ENCODE measurements at places on chromosomes 3 and 15.

- DNase-seq = no peak
These were observed 41.3 kb downstream of the CA12 start for GRCh38 chr15:63340353-63340752.

DNA sequence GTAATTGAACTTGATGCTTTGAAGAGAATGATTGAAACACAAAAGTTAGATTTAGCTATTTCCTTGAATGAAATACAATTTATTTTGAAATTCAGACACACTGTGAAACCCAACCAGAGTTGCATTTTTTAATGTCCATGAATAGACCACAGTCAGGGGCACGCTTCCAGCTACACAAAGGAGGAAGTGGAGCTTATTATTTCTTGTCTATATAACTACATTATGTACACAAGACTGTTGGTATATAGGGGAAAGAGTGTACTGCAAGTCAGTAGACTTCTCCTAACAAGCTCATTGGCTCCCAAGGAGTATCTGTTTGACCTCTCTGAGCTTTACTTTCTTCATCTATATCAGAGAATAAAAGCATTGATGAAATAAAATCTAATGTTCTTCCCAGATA, 326.2 kb downstream of the RYR3 start:
- DNase-seq = no peak

DNA sequence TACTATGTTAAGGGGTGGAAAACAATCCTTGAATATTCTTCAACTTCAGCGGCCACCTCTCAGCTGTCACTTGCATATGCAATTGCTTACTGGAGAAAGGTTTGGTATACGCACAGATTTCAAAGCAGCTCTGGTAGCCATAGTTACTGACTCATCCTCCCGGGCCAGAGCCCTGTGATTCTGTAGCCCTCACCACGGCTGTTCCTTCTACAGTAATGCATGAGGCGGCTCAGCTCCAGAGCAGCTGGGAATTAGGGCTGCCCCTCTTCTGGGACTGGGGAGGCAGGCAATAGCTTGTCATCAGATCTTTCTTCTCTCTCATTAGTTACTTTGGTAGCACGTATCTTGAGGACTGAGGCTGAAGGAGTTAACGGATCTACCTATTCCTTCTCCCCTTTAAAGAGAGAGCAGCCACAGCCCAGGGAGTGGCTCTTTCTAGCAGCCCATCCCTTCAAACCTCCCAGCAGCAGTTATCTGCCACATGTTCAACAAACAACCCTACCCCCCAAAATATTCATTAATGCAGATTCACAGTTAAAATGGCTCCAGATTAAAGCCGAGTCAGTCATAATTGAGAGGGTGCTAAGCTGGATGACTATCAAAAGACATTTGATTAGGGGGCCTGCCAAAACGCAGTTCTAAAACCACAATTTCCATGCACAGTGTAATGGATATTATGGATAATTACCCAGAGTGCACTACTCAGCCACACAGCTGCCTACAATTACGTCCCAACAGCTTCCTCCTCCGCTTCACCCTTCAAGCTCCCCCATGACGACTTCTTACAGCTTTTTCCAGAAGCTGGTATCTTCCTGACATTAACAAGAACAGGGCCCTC, 54.7 kb downstream of the ETV5 start:
- DNase-seq = no peak

DNA sequence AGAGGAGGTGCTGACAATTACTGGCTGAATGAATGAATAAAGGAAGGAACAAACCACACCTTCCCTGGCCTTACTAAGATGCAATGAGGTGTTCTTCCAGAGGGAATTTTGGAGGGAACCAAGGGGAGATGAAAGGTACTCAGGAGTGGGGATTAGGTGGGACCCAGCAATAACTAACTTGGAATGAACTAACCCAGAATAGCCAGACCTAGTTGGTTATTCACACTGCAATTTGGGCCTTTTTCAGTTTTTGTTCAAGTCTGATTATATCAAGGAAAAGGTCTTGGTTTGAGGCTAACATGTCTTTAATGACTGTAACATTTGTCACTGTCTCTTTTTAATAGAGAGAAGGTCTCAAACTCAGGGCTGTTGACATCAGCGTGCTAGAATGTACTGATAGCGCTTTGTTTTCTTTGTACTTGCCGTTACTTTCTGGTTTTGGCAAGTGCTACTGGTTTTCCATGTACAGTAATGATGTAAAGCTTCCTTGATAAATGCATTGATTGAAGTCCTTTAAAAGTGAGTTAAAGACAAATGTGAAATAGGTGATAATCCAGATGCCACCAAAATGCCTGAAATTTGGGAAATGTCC, 3.2 kb upstream of the PLXND1 start:
- DNase-seq = no peak

DNA sequence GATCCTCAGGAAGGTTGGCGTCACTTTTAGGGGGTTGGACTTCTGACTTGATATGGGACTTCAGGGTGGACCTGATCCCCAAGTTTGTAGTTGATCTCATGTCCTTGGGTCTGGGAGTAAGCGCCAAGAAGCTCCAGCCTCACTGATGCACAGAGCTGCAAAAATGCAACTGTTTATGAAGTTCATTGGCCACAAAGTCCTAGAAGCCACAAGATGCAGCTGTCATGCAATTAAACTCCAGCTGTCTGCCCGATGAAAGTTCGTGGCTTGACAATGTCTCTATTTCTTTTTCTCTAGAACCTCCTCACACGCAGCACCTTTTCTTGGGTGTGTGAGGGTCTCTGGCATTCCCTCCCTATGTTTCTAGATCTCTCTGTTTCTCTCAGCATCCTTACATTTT, 9.2 kb upstream of the ACAN start:
- no peak for DNase-seq

GRCh38 chr3:69660631-69661030, 78.6 kb upstream of the MITF start:
- no peak for DNase-seq

- peak; percentile 32 for DNase-seq
These were observed 520 bp downstream of the SLC26A6 start for GRCh38 chr3:48634661-48635221.

- peak; percentile 45 for DNase-seq
These were observed 3.0 kb upstream of the TLE3 start for GRCh38 chr15:70100474-70101341.

GRCh38 chr3:8210882-8211341, 290.7 kb upstream of the LMCD1 start:
- no peak for DNase-seq

DNA sequence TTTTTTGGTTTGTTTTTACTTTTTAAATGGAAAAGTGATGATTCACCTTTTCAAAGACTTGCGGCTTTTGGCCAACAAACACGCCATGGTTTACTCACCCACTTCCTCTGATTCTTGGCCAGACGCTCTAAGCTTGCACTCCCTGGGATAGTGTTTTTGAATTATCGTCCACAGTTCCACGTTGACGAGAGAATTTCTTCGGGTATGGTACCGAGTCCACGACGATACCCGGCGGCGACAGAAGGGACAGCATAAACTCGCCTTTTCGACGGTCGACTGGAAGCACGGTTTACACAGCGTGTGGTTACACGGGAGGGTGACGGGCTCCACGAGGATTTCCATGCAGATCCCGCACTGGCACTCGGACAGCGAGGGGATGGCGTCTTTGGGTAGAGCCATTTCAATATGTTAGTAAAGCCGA, 783 bp downstream of the RNF168 start:
- DNase-seq = no peak

GRCh38 chr3:57048728-57049127, 11.7 kb upstream of the SPATA12 start:
- no peak for DNase-seq

GRCh38 chr3:65971293-65972252, 67.1 kb downstream of the MAGI1 start:
- DNase-seq = no peak

DNA sequence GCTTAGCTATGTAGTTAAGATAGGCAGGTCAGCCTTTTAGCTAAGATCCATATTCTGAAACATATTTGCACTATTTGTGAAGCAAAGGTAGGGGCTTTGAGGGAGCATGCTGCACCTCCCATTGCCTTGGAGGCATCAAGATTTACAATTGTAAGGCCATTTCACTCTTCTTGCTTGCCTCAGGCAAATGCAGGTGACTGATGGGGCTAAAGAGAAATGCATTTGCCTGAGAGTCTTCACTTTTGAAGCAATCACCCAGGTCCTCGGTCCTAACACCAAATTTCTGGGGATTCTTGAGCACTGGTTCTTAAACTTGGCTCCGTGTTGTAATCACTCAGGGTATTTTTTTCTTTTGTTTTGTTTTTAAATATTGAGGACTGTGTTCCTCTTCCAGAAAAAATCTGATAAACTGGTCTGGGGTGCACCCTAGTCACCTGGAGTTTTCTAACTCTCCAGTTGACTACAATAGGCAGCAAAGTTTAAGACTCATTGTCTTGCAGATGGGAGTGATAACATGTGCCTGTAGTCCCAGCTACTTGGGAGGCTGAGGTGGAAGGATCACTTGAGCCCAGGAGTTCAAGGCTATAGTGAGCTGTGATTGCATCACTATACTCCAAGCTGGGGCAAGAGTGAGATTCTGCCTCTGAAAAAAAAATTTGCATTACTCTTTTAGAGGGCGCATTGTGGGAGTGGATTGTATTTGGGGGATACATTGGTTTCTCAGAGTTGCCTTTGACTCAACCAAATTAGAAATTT, 68.1 kb downstream of the EOMES start:
- DNase-seq = no peak

DNA sequence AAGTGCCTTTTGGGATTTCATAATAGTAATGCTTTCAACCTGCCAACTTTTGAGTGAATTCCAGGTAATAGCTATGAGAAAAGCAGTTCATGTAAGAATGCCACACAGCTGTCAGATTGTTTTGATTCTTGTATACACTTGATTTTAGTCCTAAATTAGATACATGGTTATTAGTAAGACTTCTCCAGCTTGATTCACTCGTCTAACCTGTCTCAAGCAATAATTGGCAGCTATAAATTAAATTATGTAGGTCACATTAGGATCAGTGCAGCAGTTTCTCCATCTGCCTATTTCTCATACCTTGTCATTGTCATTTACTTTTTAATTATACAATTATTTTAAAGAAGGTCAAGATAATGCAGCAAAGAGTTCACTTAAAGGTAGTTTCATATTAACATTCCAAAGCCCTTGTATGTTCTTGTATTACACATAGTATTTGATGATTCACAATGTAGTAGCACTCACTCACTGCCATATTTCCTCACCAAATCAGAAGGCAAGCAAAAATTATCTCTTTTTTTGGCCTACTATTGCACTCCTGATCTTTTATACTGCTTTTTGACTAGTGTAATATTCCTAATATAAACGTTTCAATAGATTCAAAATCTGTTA, 10.9 kb upstream of the CRYBG3 start:
- DNase-seq = no peak

GRCh38 chr3:16085884-16086608, 88.4 kb upstream of the GALNT15 start:
- no peak for DNase-seq

DNA sequence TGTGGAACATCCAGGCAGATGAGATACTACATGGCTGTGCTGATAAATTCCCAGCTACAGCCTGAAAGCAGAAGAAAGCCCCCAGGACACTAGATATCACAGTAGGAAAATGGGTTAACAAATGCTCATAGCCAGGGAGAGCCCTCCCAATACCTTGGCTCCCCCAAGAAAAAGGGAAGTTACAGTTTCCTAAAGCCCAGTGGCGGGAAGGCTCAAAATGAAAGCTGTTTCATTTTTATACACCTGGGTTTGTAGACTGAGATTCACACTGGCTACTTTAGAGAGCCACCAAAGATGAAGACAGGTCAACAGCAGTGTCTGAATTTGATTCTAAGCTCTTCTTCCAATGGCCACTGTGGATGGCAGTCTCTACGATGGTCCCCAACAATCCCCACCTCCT, 55.0 kb upstream of the TOPAZ1 start:
- DNase-seq = no peak

DNA sequence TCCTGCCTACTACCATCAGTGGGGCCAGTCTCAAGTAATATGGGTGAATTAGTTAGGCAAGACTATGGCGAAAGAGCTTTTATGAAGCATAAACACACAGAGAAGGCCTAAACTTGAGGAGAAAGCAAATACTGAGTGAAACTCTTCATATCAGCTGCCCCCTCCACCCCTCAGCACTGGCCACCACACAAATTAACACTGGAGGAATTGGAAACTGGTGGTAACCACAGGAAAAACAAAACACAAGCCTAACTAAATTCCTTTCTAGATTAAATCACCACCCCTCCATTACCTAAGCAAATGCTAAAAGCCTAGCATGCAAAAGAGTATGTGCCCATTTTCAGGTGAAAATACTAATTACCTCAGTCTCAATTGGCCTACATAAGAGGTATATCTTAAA, 774.7 kb upstream of the NECTIN3 start:
- DNase-seq = no peak

GRCh38 chr15:72998681-72999466, 53.4 kb upstream of the NEO1 start:
- no peak for DNase-seq

DNA sequence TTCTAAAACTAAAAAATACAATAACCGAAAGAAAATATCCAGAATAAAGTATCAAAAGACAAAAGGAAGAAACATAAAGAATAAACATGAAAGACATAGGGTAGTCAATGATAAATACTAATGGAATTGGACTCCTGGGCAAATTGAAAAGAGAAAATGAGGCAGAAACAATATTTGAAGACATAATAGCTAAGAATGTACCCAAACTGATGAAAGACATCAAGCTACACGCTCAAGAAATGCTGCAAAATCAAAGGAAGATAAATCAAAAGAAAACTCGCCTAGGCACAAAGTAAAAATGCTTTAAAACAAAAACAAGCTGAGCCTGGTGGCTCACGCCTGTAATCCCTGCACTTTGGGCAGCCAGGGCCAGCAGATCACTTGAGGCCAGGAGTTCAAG, 34.9 kb downstream of the CEP70 start:
- no peak for DNase-seq

DNA sequence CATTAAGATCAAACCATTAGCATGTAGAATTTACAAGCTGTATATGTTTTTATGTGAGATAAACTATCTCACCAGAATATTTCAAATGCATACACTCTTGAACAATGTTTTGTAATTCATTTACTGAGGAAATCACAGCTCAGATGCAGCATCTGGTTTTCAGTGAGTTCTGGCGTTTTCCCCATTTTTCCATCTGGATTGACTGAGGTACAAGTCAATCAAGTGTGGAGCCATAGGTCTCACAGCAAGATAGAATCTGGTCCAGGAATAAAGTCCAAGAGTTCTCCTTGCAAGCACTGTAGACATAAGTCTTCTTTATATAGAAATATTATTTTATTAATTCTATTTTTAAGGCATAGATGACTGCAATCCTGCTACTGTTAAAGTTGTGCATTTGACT, 219.3 kb downstream of the ZBBX start:
- no peak for DNase-seq

DNA sequence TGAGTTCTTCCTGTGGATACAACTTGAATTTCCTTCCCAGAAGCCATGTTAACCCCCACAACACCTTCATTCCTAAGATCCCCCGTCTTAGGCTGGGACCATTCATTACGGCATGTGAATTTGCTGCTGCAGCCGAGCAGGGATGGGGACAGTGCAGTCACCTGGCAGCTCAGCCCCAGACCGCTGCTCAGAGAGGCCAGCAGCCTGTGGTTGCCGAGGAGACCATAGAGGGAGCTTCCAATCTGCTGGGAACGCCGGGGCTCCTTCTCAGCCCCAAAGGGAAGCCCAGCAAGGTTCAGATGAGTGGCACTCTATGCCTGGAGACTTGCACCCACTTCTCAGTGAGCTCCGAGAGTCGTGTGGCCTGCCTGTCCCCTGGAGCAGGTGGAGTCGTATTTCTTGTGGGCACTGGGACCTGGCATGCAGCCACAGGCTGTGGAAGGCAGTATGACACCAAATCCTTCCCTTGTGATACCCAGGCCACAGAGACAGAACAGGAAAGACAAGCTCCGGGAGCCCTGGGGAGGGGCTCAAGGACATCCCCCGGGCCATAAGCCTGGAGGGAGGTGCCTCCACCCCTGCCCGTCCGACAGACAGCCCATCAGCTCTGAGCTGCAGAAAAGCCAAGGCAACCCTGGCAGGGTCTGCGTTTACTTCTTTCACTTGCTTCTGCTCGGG, 167.3 kb downstream of the FAM43A start:
- DNase-seq = no peak
